Stimulated activated CD4-positive, alpha-beta T cell treated with anti-CD3 and anti-CD28 coated beads, TNF-alpha, amount 100 ng/mL, for 4 hours (primary cell): ENCODE measurements at places on chromosomes 6 and 20.

DNA sequence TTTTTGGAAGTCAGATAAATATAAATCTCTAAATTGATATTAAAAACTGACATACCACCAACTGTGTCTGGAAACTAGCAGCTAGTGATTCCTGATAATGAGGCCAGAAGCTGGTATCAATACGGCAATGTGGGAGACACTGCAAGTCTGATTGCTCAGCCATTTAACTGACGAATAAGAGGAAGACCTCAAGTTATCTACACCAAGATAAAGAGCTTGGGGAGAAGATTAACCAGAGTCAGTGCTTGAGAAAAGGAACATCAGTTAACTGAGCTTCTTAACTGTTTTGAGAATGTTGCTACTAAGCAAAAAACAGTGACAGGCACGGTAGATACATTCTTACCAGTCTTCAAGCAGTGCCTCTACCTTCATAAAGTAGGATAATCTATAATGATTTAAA lies 140.4 kb upstream of the TENT5A start:
- DNase-seq, result no peak

GRCh38 chr6:158653577-158654354 lies 3.9 kb downstream of the SYTL3 start:
- DNase-seq, result peak; percentile 72

DNA sequence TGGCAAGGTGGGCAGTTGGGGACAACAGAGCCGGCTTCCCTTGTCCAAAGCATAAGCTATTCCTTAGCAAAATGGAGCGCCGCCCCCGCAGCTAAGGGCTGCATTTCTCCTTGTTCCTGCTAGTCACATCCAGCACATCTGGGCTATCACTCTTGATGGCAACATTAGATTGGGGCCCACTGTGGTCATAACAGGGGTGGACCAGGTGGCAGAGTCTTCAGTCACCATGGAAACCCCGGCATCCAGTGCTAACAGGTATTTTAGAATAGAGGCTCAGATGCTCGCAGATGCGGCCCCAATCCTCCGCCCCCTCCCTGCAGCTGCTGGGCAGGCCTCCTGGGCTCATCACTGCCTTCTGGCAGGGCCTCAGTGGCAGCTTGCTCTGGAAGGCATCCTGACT lies 168.2 kb upstream of the PROKR2 start:
- no peak for DNase-seq

GRCh38 chr6:11392778-11393507 lies 144.6 kb upstream of the TMEM170B start:
- no peak for DNase-seq

- no peak for DNase-seq
Measured at GRCh38 chr20:7608250-7608649, 332.0 kb downstream of the HAO1 start.

GRCh38 chr20:17854307-17854903 lies 114.2 kb downstream of the SNX5 start:
- no peak for DNase-seq

DNA sequence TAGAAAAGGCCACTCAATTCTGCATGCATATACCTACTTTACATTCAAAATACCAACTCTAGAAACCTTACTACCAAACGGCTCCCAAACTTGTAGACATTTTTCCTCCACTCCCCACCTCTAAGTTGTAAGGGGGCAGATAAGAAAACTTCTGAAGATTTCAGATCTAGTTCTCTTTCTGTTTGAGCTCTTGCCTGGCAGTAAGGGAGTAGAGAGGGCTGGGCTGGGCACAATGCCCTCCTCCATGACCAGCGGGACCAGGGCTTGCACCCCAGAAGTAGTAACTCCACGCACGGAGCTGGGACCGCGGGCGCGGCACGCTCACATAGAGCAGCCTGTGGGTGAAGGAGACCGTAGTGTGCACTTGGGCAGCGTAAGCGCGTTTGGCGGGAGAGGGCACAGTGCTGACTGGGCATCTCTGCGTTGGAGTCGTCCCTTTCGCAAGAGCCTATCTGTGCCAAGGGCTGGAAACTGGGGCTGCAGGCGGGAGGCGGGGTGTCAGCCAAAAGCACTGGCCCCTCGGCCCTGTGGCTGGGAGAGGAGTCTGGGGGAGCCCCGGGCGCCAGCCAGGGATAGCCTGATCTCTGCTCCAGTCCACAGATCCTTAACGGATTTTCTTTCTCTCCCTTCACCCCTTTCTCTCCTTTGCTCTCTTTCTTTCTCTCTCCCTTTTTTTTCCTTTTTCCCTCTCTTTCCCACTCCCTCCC lies 32.4 kb downstream of the PHACTR1 start:
- DNase-seq, result no peak

DNA sequence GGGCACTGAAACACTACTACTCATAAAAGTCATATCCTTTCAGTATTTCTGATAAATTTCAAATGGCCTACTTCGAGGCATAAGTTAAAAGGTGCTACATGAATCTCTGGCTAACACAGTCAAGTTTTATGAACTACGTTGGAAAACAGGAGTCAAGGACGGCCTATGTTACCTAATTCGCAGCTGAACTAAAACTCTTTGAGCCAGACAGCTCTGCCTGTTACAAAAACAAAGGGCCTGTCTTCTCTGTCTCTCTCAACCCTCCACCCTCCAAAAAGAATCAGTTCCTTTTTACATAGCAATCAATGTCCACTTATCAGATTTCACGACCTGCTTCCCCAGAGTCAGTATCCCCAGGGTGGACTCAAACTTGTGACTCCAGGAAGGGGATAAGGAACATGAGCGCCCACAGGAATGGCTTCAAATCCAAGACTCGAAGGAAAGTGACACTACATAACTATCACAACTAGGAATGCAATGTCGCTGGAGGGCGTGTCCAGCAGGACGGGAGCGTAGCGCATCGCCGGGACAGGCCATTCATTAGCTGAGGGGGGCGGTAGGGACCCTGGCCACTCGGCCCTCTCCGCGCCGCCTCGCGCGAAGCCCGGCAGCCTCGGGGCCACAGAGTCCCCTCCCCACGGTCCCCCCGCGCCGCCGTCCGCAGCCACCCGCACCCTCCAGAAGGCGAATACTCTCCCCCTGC lies 591 bp downstream of the IBTK start:
- no peak for DNase-seq

DNA sequence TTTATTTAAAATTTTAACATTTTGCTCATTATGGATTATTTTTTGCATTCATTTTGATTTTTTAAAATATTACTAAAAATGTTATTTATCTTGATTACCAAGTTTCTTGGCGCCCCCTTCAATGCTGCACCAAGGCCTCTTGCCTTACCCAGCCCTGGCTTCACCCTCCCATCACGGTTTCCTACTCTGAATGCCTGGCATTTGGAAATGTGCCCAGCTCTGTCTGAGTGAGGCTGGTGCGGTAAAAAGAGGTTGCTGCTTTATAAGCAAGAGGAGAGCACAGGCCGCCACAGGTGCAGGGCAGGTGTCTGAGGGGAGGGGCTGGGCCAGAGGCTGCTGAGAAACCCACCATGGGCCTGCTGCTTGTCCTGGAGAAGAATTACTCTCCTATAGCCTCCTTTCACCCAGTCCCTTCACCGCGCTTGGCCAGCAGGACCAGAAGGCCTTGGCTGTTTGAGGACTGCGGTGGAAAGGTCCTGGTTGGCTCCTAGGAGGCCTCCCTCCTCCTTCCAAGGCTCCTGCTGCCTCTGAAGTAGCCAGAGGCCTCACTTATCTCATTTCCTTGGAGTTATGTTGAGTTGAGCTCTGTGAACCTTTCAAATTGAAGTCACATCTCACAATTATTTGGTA lies 62.6 kb downstream of the BANF2 start:
- no peak for DNase-seq

- no peak for DNase-seq
Measured at GRCh38 chr6:45830441-45831139, 185.1 kb downstream of the CLIC5 start.
